ENCODE measurements at places on chromosomes 12 and 14.

DNA sequence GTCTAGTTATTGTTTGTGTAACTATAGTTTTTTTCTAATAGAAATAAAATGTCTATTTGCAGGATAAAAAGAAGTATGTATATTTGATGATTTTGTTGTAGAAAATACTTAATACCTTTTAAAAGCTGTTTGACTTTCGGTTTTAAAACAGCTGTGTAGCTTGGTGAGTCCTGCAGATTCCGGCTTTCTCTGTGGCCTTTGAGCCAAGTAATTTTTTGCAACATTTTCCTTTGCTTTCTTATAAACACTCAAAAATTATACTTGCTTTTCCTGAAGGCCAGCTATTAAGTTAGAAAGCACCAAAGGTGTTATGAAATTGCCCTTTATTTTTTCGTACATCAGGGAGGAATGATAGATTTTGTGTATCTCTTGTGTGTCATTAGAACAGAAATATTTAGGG lies 63.6 kb downstream of the CRADD start:
- no peak for DNase-seq

DNA sequence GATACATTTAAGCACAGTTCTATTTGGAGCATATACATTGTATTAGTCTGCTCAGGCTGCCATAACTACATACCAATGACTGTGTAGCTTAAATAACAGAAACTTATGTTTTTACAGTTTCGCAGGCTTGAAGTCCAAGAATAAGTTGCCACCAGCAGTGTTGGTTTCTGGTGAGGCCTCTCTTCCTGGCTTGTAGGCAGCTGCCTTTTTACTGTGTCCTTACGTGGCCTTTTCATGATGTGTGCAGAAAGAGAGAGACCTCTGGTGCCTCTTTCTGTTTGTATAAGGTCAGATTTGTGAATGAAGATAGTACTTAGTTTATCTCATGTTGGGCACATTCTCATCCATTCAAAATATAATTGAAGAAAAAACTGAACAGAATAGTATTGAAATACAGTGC lies 636.6 kb downstream of the FLRT2 start:
- DNase-seq: no peak

- no peak for DNase-seq
Measured at GRCh38 chr12:19517583-19517982, 78.3 kb downstream of the AEBP2 start.

DNA sequence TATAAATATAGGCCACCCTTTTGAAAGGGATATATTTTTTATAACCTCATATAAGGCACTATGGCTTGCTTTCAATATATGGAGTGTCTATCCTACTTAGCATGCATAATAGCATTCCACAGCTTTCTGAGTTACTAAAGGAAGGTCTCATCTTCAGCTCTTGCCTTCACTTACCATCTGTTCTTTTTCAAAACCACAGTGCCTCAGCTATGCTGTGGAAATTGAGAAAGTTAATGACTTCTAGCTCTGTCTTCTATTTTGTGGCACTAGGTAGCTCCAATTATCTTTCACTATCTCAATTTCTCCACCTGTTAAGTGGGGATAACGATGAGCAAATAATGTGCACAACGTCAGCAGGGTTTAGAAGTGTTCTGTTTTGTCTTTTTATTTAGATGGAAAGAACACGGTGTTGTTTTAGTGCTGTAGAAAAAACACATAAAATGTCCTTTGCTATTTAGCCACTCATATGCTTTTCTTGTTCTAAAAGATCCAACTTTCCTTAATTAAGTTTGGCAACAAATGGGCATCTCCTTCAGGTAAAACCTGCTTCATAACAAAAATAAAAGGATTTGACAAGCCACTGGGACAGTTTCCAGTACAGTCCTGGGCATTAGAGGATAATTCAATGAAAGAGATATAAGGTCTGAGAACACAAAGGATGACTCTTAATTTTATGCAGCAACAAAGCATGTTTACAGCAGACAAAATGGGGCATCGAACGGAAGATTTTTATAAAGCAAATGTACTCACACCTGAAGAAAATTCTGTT lies 462.0 kb upstream of the SYT1 start:
- DNase-seq: no peak

GRCh38 chr12:124422570-124423523 lies 128.0 kb downstream of the RFLNA start:
- DNase-seq: peak; percentile 72

- no peak for DNase-seq
Measured at GRCh38 chr12:32569259-32569658, 109.8 kb upstream of the DNM1L start.

DNA sequence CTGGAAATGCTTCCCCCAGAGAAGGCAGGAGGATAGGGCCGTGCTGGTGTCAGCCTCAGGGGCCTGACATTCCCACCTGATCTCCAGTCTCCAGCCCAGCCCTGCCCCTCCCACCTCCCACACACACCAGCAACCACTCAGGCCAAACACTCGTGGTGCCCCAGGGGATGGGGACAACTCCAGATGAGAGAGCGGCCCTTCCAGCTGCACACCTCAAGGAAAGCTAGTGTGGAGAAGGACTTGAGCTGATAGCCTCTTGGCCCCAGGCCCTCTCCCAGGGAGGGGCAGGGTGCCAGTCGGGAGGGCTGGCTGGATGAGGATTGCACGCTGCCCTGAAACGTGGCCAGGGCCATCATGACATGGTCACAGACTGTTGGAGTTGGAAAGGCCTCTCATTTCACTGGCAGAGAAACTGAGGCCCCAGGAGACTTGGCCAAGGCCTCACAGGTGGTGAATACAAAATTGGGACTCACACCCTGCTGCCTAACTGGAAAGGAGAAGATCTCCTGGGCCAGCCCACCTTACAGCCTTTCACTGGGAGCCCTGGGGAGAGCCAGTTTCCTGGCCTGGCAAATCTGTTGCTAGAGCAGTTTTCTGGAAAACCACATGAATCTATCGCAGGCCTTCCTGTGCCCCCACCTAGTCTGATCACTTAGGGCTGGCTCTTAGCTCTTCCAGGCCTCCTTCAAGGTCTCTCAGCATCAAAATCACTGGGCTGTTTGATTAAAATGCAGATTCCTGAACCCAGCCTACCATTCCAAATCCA lies 52.1 kb downstream of the IRF2BPL start:
- DNase-seq: no peak

DNA sequence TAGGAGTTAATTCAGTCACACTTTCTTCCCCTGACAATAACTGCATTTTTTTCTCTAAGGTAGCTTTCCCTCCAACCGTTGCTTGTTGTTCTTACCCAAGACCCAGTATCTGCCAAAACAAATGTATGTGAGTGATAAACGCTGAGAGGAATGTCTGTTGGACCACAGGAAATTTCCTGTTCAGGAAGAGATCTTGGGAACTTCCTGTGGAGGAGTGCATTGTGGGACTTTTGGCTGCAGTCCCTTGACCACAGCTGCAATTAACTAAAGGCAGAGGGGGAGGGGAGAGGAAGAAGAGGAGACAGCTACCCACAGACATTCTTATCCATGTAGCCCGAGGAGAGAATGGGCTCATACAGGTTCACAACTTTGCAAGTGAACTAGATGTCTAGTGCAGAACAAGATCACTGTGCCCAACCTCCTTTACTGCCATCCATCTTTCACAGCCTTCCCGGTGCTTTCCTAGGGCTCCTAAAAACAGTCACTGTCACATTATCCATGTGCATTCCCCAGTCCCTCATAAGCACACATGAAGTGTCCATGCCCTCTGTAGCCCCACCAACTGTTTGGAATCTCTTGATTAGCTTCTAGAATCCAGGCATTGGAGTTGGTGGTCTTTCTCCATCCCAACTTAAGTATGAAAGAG lies 149.5 kb downstream of the ETV6 start:
- no peak for DNase-seq

DNA sequence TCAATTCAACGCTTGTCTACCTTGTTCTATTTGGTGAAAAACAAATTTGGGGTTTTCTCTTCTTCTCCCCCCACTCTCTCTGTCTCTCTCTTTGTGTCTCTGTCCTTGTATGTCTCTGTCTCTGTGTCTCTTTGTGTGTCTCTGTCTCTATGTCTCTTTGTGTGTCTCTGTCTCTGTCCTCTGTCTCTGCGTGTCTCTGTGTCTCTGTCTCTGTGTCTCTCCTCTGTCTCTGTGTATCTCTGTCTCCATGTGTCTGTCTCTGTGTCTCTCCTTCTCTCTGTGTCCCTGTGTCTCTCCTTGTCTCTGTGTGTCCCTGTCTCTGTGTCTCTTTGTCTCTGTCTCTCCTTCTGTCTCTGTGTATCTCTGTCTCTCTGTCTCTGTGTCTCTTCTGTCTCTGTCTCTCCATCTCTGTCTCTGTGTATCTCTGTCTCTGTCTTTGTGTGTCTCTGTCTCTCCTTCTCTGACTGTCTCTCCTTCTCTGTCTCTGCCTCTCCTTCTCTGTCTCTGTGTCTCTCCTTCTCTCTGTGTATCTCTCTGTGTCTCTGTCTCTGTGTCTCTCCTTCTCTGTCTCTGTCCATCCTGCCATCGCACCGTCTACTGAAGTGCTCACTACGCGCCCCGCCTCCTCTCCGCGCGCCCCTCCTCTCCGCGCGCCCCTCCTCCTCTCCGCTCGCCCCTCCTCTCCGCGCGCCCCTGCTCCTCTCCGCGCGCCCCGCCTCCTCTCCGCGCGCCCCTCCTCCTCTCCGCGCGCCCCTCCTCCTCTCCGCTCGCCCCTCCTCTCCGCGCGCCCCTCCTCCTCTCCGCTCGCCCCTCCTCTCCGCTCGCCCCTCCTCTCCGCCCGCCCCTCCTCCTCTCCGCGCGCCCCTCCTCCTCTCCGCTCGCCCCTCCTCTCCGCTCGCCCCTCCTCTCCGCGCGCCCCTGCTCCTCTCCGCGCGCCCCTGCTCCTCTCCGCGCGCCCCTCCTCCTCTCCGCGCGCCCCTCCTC lies 12.8 kb downstream of the LRCOL1 start:
- no peak for DNase-seq

DNA sequence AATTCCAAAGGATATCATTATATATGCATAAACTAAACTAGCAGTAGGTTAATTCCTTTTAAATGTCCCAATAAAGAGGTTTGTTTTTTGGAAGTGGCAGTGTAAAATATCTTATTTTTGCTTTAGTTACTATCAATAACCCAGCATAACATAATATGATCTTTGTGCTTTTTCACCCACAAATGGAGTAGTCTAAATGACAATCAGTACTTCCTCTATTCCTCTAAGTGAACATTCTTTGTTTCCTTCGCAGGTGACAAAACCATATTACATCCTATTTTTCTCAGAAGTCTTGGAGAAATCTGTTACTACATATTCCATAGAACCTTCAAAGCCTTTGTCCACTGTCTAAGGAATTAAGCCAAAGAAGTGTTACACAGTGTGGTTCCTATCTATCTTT lies 62.5 kb downstream of the MED13L start:
- no peak for DNase-seq

- DNase-seq: no peak
Measured at GRCh38 chr12:77225373-77225772, 160.0 kb upstream of the E2F7 start.

DNA sequence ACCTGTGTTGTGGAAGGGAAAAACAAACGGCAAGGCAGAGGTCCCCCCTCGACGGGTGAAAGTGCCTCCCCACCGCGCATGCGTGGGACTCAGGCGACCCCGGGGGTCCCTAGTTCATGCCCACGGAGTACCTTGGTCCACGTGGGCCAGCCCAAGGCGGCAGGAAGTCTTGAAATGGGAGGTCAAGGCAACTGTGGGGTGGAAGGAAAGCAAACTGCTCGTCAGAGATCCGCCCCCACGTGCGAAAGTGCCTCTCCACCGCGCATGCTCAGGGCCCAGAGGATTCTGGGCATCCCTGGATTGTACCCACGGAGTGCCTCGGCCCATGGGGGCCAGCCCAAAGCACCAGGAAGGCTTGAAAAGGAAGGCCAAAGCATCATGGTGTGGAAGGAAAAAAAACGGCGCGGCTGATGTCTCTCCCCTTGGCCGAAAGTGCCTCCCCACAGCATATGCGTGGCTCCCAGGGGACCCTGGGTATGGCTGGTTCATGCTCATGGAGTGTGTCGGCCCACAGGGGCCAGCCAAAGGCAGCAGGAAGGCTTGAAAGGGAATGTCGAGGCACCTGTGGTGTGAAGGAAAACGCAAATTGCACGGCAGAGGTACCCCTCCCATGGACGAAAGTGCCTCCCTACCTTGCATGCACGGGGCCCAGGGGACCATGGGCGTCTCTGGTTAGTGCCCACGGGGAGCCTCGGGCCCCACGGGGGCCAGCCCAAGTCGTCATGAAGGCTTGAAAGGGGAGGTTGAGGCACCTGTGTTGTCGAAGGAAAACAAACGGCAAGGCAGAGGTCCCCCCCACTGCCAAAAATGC lies 369.7 kb downstream of the ALG10 start:
- DNase-seq: no peak

- DNase-seq: no peak
Measured at GRCh38 chr14:56358275-56358674, 221.3 kb upstream of the TMEM260 start.

DNA sequence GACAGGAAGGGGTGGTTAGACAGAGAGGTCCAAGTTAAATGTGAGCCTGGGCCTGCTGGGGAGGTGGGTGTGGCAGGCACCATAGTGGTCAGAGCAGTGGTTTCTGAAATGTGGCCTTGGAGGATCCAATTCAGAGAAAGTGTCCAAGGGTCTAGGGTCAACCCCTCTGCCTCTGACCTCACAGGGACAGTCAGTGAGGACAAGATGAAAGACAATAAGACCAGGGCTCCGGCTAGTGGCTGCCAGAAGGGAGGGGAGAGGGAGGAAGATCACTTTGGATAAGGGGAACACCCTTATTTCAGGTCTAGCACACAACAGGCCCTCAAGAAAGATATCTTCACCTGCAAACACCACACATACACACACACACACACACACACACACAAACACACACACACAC lies 335.1 kb downstream of the MED13L start:
- DNase-seq: no peak

DNA sequence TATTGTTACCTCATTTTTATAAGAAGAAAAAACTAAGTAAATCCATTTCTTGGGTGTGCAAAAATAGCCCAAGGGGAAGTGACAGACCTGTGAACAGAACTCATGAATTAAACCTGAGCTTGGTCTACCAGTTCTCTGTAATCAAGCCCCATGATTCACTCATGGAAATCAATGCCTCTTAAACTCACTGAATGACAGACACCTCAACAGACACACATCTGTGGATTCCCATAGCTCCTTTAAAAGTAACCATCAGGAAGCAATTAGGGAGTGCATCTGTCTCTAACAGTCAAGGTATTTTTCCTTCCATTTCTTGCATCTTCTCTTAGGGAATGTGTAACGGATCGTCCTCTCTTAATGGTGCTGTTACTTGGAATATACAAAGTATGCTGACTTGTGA lies 215.0 kb upstream of the EEA1 start:
- no peak for DNase-seq

DNA sequence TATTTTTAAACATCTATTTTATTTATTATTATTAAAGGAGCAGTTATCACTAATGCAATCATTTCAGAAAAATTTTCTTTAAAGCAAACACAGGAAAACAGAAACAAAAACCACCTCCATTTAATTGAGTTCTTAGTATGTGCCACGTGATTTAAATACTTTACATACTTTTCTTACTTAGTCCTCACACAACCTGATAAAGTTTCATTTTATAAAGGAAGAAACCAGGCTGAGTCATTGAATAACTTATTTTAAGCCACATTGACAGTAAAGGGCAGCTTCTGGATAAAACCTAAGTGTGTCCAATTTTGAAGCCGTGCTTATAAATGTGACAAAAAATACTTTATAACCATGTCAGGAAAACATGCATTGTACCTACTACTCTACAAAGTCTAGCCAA lies 57.1 kb upstream of the PCED1B start:
- no peak for DNase-seq

GRCh38 chr12:39331539-39332261 lies 111.2 kb downstream of the KIF21A start:
- no peak for DNase-seq

- no peak for DNase-seq
Measured at GRCh38 chr12:96743606-96744005, 163.5 kb upstream of the NEDD1 start.

Data from hypothalamus (tissue), 51 donors.